Peyer's patch (tissue), 4 donors: ENCODE measurements at places on chromosomes 16 and 17. TPM values are rescaled to one million over a fixed set of nuclear protein-coding genes. Genes with fewer than 3 reads are reported as not detected.

GRCh38 chr17:49260817-49261291 is 30.3 kb upstream of the PHOSPHO1 start:
- DNase-seq, result no peak
- peak overlapping the region; percentile 38 for H3K27ac ChIP-seq
- peak overlapping the region; percentile 54 for H3K4me3 ChIP-seq
- peaks cover 7% of the 10 kb centered on the region for H3K4me1 ChIP-seq

- no peaks in the 10 kb centered on the region for H3K27me3 ChIP-seq
- H3K36me3 ChIP-seq, result no peaks in the 10 kb centered on the region
- no peak overlapping the region for H3K27ac ChIP-seq
- H3K4me1 ChIP-seq, result no peaks in the 10 kb centered on the region
- no peak for DNase-seq
- no peak overlapping the region for H3K4me3 ChIP-seq
Measured at GRCh38 chr16:70601576-70602575, 44.5 kb upstream of the IL34 start.

- no peak overlapping the region for H3K4me3 ChIP-seq
- no peaks in the 10 kb centered on the region for H3K27me3 ChIP-seq
- no peaks in the 10 kb centered on the region for H3K36me3 ChIP-seq
- no peak for DNase-seq
Measured at GRCh38 chr16:47477679-47478078, 16.5 kb downstream of the PHKB start.

GRCh38 chr16:87465306-87465705 is 27.5 kb downstream of the ZCCHC14 start:
- H3K27me3 ChIP-seq, result no peaks in the 10 kb centered on the region
- H3K4me1 ChIP-seq, result peaks cover 27% of the 10 kb centered on the region
- H3K4me3 ChIP-seq, result no peak overlapping the region
- DNase-seq, result peak; percentile 24

DNA sequence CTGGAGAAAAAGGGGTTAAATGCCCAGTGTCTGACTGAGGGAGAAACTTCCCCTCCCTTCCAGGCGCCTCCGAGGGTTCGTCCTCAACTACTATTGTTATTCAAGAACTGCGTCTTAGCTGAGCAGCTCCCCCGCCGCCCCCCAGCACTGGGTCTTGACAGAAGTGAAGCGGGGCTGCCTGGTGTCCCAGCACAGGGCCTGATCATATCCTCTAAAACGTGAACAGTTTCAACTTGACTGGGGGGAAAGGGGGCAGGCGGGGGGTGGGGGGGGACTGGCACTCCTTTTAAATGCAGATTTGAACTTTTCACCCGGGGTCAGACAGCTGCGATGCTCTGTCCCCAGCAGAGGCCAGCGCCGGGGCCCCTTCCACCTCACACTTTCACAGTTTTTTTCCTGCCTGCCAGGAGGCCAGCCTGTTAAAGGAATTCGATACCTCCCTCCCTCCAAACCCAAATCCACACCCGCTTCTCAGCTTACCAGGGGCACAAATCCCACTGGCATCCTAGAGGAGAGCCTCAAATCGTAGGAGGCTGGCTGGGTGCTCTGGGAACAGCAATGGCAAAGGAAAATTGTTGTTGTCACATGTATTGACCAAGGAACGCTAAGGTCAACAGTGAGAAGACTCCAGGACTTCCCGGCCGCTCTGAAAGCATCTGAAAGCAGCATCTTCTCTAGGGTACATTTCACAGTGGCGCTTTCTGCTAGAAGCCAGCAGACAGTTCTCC is 14.5 kb downstream of the ZFHX3 start:
- H3K27ac ChIP-seq, result no peak overlapping the region
- H3K36me3 ChIP-seq, result no peaks in the 10 kb centered on the region
- no peak for DNase-seq
- no peak overlapping the region for H3K4me3 ChIP-seq
- H3K27me3 ChIP-seq, result no peaks in the 10 kb centered on the region
- no peaks in the 10 kb centered on the region for H3K4me1 ChIP-seq

GRCh38 chr16:31130336-31130891 is 5.1 kb downstream of the PRSS8 start:
- no peaks in the 10 kb centered on the region for H3K36me3 ChIP-seq
- peaks cover 15% of the 10 kb centered on the region for H3K4me1 ChIP-seq
- no peak overlapping the region for H3K4me3 ChIP-seq
- no peaks in the 10 kb centered on the region for H3K27me3 ChIP-seq

DNA sequence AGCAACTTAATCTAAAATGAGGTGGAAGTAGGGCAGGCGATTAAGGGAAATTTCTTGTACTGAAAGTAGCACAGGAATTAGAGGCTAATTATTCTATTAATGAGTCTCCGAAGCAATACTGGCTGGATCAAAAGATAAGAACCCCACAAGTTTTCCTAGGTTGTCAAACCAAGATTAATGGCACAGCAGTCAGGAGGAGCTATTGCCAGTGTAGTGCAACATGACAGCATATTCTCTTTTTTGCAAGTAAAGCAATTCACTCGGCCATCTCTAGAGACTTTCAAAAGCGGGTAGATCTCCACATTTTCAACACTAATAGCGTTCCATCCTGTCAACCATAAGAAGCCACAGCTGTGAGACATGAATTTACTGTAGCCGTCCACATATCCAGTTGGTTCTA is 81.2 kb downstream of the CYB561 start:
- H3K36me3 ChIP-seq, result no peaks in the 10 kb centered on the region
- no peak overlapping the region for H3K27ac ChIP-seq
- no peak overlapping the region for H3K4me3 ChIP-seq
- no peaks in the 10 kb centered on the region for H3K4me1 ChIP-seq
- no peak for DNase-seq

DNA sequence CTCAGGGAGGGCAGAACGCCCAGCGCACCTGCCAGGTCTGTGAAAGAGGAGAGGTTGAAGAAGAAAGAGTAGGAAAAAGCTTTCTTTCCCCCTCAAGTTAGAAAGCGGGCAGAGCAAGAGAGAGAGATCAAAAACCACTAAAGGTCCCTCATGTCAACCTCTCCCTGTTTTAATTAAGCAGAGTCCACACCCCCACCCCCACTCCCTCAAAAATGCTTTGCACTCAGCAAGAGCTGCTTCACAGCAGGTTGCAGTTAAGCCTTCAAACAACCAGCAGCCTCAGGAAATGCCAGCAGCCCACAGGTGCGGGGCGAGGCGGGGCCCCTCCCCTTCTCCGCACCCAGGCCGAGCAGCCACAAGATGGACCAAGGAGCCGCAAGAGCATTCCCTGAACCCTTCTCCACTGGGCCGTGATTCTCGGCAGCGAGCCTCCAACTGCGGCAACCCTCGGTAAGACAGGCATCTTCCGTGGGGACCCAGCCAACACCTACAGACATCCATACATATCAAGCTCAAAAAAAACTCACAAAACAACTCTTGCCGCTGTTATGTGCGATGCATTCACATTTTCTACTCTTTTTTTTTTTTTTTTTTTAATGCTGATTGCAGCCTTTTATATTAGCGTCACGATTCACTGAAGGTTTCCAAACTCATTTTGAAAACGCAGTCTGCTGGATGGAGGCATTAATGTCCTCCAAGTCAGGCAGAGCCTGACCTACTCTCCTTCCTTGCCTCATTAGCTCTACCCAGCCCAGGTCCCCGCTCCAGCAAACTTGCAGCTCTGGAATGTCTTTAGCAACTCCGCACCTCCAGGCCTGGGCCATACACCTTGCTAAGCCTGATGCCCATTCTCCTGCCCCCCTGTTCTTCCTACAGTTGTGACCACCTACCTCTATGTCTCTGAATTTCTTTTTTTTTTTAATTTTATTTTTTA is 66.1 kb downstream of the AXIN2 start:
- H3K27ac ChIP-seq, result no peak overlapping the region
- no peaks in the 10 kb centered on the region for H3K4me1 ChIP-seq
- no peak overlapping the region for H3K4me3 ChIP-seq
- H3K27me3 ChIP-seq, result no peaks in the 10 kb centered on the region
- no peaks in the 10 kb centered on the region for H3K36me3 ChIP-seq

GRCh38 chr17:28474111-28474531 is 677 bp downstream of the SLC13A2 start:
- peak overlapping the region; percentile 94 for H3K27ac ChIP-seq
- H3K4me3 ChIP-seq, result peak overlapping the region; percentile 59
- peak; percentile 45 for DNase-seq
- H3K36me3 ChIP-seq, result no peaks in the 10 kb centered on the region

- no peak overlapping the region for H3K4me3 ChIP-seq
- no peaks in the 10 kb centered on the region for H3K4me1 ChIP-seq
- H3K27ac ChIP-seq, result no peak overlapping the region
- H3K36me3 ChIP-seq, result no peaks in the 10 kb centered on the region
- DNase-seq, result no peak
- no peaks in the 10 kb centered on the region for H3K27me3 ChIP-seq
Measured at GRCh38 chr16:77951788-77952187, 70.6 kb upstream of the CLEC3A start.

GRCh38 chr17:32936186-32936893 is 8.4 kb downstream of the TMEM98 start:
- DNase-seq, result no peak
- H3K4me3 ChIP-seq, result no peak overlapping the region

GRCh38 chr17:12866244-12866643 is 76.9 kb downstream of the ARHGAP44 start:
- H3K4me3 ChIP-seq, result no peak overlapping the region
- H3K36me3 ChIP-seq, result no peaks in the 10 kb centered on the region
- H3K27ac ChIP-seq, result no peak overlapping the region
- H3K27me3 ChIP-seq, result no peaks in the 10 kb centered on the region
- DNase-seq, result no peak

- no peaks in the 10 kb centered on the region for H3K36me3 ChIP-seq
- no peak for DNase-seq
- no peak overlapping the region for H3K27ac ChIP-seq
- H3K4me3 ChIP-seq, result no peak overlapping the region
Measured at GRCh38 chr17:50544516-50544915, 2.5 kb upstream of the SPATA20 start.

GRCh38 chr16:84045001-84045817 is 2.6 kb upstream of the SLC38A8 start:
- no peak for DNase-seq
- H3K36me3 ChIP-seq, result no peaks in the 10 kb centered on the region
- no peak overlapping the region for H3K4me3 ChIP-seq
- no peaks in the 10 kb centered on the region for H3K4me1 ChIP-seq
- no peak overlapping the region for H3K27ac ChIP-seq
- H3K27me3 ChIP-seq, result no peaks in the 10 kb centered on the region

GRCh38 chr16:12267491-12267890 is 291.0 kb downstream of the SNX29 start:
- no peak overlapping the region for H3K27ac ChIP-seq
- H3K36me3 ChIP-seq, result no peaks in the 10 kb centered on the region
- no peak overlapping the region for H3K4me3 ChIP-seq

GRCh38 chr16:4656695-4657686 is 32.4 kb downstream of the MGRN1 start:
- no peaks in the 10 kb centered on the region for H3K27me3 ChIP-seq
- H3K27ac ChIP-seq, result no peak overlapping the region
- DNase-seq, result no peak
- H3K4me1 ChIP-seq, result no peaks in the 10 kb centered on the region

The OR4D1 gene
- not detected for total RNA-seq

The FTO gene
- 95.7 TPM for total RNA-seq
